ENCODE measurements at places on chromosomes 3 and 15.
A peak's percentile ranks its signal among the peaks of the same experiment; 100 is the strongest.

DNA sequence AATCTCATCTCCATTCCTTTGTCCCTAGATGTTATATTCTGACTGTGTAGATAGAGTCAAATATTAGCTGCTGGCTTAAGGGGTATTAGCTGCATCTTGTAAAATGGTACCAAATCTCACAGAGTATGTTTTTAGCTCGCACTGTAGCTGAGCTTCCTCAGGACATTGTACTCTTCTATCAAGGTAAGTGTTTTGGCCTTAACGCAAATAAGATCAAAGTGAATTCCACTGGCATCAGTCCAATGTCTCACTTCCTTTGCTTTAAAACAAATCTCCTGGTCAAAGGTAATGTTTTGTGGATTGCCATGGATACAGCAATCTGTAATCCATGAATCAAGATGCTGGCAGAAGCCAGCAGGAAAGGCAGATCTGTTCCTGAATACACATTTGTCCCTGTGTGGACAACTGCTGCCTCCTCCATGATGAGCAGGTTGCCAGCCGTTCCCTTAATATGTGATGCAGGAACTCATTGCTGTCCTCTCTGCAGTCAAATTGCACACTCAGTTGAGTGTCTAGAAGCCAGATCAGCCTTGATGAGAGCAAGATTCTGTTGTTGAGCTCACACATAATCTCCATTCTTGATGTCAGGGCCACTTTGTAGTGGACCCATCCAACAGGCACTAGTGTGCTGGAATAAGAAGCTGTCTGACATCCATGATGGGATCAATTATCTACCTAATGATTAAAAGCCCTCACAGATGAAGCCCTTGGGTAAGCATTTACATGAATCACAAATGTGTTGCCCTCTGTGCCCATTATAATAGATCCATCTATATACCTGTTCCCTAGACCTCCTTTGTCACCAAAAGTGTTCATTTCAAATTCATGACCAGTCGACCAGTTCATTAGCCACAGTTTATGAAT, 96.6 kb upstream of the AGTR1 start:
- no peak for DNase-seq

DNA sequence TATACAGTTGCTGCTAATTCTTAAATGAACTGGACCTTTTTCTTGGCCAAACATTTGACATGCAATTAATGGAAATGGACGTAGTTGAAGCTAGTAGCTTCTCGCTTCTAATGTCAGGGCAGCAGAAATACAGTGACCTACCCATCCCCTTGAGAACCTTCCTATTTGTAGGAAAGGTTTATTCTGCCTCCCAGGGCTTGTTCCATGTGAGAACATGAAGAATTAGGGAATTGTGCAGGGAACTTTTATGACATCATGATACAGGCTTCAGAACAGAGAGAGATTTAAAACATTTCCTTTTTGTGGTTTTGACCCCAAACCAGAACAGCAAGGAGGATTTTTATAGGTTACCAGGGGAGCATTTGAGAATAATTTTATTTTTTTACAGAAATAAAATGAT, 406.6 kb upstream of the PPP2R3A start:
- DNase-seq: no peak

DNA sequence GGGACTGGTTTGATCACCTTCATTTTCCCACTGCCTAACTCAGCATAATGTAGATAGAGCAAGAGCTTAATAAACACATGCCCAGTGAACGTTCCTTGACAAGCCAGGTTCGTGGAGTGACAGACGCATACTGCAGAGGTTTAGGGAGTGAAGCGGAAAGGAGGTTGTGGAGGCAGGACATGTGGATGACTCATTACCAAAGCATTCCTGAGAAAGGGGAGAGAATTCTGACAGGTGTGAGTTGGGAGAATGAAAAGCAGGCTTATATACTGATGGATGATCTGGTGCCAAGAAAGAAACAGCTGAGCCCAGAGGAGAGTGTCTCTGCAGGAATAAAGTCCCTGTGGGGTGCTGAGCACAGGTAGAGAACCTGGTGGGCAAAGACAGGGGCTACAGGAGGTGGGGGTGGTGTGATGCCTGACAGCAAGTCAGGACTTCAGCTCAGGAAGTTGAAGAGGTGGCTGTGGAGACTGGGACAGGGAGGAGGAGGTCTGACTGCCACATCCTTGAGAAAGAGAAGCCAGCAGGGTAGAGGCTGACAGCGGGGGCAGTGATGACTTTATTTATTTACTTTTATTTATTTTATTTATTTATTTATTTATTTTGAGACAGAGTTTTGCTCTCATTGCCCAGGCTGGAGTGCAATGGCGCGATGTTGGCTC, 2.4 kb upstream of the RPL29 start:
- DNase-seq: no peak

DNA sequence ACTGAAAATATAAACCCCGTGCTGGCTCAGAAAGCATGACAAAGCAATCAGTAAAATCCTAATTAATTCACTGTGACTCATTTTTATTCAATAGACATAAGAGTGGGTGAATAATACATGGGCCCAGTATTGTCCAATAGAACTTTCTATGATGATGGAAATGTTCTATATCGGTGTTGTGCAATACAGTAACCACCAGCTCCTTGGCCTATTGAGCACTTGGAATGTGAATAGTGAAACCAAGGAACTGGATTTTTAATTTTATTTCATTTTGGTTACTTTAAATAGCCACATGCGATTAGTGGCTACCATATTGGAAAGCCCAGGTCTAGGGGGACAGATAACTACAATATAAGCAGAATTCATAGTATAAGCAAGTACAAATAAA, 69.8 kb upstream of the PPP2R3A start:
- DNase-seq: no peak

DNA sequence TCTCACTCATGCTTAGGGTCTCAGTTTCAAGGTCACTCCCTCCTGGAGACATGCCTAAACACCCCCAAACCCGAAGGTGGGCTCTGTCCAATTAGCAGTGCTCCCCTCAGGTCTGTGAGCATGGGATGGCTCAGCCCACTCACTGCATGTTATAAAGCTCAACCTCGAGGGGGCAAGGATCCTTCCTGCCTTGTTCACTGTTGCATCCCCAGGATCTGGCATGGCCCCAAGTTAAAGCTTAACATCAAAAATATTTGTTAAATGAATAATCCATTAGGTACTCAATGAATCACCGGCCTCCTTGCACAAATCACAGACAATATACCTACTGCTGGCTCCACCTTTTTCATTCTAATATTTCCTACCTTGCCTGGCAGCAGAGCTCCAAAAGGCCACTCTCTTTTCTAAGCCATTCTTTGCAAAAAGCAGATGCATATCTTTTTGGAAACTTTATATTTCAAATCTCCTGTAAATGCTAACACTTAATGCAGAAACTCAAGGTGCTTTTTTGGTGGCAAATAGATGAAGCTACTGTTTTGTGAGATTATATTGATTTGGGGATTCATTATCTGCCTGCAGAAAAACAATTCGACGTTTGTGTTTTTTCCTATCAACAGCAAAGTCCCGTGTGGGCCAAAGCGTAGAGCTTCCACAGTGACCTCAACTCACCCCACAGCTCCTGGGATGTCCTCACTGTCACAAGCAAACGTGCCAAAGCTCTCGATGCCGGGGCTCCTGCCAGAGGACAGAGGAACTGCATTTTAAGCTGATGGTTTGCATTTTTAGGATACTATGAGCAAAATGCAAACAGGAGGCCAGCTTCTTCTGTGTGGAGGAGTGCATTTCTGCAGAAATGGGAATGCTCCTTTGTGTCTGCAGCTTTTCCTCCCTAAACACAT, 35.4 kb downstream of the PCOLCE2 start:
- no peak for DNase-seq

- no peak for DNase-seq
Measured at GRCh38 chr3:72266016-72266370, 481.0 kb upstream of the PROK2 start.

DNA sequence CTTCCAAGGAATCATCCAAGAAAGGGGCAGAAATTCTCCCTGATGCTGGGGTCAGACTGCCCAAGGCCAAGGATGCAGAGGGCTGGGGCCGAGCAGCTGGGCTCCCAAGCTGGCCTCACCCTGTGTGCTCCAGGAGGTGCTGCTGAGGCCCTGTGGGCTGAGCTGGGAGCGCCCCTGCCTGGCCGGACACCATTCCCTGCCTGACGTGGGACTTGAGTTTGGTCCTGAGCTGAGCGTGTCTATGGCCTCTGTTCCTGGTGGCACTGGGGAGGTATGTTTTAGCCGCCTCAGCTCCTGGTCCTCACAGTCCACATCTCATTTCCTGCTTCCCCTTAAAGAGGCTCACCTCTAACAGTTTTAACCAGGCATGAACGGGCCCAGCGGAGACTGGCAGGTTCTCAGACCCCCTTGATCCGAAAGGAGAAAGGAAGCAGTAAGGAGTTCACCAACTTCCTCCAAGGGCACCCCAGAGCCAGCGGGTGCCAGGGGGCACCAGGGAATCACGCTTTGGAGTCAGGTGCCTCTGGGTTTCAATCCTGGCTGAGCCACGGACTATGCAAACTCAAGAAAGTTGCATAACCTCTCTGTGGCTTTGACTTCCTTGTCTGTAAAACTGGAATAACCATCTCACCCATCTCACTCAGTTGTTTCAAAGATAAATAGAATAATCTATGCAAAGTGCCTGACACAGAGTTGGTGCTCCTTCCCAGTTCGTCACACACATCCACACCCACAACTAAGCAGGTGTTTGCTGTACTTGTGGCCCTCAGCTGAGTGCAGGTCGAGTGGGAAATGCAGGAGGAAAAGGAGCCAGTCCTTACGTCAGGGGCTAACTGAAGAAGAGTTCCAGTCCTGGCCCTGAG, 48.6 kb downstream of the SLC12A8 start:
- DNase-seq: no peak

DNA sequence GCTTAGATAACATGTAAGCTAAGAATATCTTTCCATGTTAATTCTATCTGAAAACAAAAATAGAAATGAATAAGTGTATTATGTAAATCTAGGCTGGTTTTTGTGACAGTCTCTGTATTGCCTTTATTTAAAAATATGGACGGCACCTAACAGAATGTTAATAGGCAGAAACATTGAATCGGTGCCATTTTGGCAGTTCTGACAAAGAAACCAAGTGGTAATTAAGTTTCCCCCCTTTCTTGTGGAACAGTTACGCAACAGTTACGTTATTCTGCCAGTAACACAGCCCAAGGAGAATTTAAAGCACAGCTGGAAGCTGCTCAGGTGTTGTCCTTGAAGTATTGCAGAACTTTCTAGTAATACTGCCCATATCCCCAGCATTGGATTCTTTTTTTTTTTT, 21.5 kb downstream of the LARS2 start:
- no peak for DNase-seq

GRCh38 chr15:99511866-99512661, 53.7 kb upstream of the MEF2A start:
- DNase-seq: no peak

- no peak for DNase-seq
Measured at GRCh38 chr3:43951813-43952212, 261.1 kb downstream of the ABHD5 start.

GRCh38 chr15:48646331-48646730, 822 bp upstream of the FBN1 start:
- no peak for DNase-seq

GRCh38 chr15:73323956-73324355, 44.8 kb downstream of the HCN4 start:
- no peak for DNase-seq

DNA sequence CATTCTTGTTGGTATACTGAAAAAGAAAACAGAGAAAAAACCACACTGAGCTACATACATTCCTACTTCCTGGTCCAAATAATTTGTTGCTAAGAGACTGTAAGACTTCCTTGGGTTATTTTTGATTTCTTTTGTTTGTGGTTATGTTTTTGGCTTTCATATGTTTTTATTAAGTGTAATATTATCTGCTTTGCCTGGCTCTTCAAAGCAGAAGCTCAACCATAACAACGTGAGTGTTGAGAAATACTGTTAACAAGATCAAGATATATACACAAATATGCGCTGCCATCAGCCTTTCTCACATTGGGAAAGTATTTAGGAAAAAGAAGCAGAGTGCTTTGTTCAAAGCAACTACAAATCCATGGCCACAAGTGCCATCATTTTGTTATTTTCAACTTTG, 556.2 kb upstream of the CBLB start:
- no peak for DNase-seq

GRCh38 chr3:60698117-60698516, 553.1 kb downstream of the FHIT start:
- DNase-seq: no peak

GRCh38 chr3:129003578-129004112, 2.5 kb downstream of the EFCC1 start:
- DNase-seq: peak; percentile 20

- no peak for DNase-seq
Measured at GRCh38 chr3:50150863-50151686, 4.0 kb upstream of the SEMA3F start.

DNA sequence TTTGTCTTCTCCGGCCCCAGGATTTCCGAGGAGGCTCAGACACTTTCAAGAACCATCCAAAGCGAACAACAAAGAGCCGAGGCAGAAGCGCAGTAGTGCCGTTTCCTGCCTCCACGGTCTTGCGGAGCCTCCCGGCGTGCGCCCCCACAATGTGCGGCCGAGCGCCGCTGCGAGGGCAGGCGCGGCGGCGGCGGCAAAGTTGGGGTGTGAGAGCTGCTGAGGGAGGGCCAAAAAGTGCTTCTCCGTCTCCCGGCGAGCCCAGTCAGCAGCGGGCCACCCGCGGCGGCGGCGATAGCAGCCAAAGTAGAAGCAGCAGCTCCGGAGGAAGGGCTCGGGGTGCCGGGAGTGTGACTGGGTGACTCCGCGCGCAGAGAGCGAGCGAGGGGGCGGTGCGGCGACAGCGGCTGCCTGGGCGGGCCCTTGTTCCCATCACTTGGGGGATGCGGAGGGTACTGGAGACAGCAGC, 749.1 kb downstream of the ROBO1 start:
- no peak for DNase-seq

DNA sequence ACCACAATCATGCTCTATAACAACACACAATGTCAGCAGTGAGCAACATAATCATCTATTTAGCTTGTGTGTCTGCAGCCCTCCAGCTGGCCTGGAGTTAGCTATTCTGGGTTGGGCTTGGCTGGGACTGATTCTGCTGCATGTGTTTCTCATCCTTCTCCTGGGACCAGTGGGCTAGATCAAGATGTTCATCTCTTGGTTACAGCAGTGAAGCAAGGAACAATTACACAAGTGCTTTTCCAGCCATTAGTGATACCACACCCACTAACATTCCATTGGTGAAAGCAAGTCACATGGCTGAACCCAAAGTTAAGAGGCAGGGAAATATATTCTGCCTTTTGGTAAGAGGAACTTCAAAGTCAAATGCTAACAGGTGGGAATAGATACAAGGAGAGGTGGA, 14.6 kb downstream of the NUDT16 start:
- no peak for DNase-seq

DNA sequence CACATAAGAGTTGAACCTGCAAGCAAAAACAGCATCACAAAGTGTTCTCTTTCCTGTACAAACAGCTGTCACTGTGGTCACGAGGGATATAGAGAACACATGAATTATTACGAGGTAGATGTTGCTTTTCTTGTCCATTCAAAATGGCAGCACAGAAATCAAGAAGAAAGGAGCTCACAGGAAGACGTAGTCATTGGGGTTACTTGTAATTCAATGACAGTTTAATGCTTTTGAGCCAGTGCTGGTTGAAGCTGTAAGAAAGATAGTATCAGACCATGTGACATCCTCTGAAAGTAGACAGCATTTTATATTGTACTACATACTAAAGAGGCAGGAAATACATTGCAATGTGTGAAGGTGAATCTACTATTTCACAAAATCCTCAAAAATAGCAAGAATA, 140.4 kb downstream of the ABI3BP start:
- DNase-seq: no peak
